ENCODE measurements at places on chromosomes 13 and 19.

DNA sequence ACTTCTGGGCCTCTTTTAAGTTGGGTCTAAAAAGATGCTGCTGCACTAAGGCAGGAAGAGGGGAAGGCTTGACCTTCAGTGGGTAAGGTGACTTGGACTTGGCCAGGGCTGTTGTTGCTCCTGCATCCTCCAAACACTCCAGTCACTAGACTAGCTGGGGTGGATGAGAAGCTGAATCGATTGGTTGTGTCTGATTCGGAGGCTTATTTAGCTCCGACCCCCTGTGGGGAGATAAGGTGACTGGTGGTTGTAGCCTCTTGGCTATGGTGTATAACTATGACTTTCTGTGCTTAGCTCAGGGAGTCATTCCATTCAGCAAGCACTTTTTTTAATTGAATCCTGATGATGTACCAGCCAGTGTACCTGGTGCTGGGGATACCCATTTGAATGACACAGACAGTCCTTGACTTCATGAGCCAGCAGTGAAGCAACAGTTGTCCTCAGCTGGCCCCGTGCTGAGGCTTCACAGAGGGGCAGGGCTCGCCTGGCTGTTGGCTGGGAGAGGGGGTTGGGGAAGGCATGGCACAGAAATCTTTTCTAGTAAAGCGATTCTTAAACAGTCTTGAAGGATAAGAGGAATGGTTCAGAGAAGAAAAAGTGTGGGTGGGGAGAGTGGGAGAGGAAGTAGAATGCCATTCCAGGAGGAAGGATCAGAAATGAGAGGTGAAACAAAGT lies 9.9 kb downstream of the PCDH8 start:
- DNase-seq, result no peak

DNA sequence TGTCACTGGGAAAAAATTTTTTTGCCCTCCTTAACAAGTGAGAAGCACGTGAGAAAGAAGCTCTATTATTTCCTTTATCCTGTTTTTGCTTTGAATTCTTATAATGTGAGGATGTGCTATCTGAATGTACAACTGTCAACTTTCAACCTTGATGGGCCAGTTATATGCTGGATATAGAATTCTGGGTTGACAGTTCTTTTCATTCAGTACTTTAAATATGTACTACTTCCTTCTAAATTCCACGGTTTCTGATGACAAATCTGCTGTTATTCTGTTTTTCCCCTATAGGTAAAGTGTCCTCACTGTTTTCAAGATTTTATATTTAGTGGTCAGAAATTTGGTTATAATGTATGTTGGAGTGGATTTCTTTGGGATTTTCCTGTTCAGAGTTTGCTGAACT lies 29.9 kb downstream of the ZDHHC20 start:
- no peak for DNase-seq

- no peak for DNase-seq
Observed at GRCh38 chr13:97321101-97321500, 99.0 kb downstream of the MBNL2 start.

DNA sequence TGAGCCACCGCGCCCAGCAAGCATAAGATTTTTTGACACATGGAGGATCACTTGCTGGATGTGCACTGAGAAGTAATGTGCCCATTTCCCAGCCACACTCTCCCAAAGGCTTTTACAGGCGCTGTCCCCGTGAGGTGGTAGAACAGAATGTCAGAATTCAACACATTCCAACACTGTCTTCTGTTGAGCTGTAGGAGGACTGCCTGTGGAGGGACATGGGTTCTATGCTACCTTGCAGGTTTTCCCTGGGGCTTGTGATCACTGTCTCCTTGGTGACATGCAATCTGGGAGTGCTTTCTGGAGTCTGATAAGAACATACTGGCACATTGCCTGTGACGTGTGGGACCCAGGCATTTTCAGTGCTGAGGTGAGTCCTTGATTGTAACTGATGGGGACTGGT lies 38.5 kb downstream of the DPRX start:
- no peak for DNase-seq

- DNase-seq, result peak; percentile 50
Observed at GRCh38 chr19:41449079-41449864, 6.3 kb downstream of the ERICH4 start.

DNA sequence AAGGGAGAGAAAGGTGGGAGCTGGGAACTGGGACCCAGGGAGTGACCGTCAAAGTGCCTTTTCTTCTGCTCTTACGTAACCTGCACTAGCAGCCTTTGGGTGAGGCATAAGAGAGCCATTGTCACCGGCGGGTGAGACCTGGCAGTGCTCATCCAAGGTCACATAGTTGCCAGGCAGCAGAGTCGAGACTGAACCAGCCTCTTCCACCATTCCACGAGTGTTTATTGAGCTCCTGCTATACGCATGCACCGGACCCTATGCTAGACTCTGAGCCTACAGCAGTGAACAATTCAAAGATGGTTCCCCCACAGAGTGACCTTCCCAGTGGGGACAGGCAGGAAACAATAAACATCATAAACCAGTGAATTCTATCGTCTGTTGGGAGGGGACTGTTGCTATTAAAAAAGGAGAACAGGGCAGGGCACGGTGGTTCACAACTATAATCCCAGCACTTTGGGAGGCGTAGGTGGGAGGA lies 18.6 kb upstream of the STRN4 start:
- no peak for DNase-seq

- DNase-seq, result no peak
Observed at GRCh38 chr13:75174481-75174880, 307.5 kb downstream of the TBC1D4 start.

DNA sequence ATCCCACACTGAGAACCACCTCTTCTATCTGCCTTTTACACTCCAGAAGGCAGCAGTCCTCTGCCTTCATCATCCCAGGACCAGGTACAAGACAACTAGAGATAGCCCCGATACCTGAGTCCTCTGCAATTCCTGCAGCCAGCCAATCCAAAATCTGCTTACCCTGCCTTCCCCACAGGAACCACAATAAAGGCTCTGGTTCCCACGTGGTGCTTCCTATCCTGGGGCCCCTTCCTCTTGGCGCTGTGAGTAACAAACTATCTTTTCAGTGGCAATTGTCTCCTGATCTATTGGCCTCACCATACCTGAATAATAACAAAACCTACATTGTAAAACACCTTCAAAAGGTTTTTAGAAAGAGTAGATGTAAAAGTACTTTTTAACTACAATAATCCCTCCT lies 63.1 kb downstream of the ZDHHC20 start:
- no peak for DNase-seq

DNA sequence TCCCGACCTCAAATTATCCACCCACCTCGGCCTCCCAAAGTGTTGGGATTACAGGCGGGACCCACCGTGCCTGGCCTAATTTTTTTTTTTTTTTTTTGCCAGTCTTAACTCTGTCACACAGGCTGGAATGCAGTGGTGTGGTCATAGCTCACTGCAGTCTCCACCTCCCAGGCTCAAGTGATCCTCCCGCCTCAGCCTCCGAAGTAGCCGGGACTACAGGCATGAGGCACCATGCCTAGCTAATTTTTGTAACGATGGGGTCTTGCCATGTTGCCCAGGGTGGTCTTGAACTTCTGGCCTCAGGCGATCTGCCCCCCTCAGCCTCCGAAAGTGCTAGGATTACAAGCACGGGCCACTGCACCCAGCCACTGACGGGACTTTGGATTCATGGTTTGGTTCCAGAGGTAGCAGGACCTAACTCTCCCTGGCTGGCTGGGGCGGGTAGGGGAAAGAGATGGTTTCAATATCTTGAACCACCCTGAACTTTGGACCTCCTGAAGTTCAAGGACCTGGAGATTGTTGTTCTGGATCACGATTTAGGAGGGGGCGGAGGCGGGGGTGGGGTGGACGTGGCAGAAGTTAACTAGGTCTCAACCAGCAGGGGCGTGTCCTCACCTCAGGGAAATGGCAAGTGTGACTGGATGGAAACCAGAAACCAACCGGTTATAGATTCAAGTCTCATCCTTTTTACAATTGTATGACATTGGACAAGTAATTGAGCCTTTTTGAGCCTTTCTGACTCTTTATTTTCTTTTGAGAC lies 40.8 kb downstream of the IER2 start:
- no peak for DNase-seq

DNA sequence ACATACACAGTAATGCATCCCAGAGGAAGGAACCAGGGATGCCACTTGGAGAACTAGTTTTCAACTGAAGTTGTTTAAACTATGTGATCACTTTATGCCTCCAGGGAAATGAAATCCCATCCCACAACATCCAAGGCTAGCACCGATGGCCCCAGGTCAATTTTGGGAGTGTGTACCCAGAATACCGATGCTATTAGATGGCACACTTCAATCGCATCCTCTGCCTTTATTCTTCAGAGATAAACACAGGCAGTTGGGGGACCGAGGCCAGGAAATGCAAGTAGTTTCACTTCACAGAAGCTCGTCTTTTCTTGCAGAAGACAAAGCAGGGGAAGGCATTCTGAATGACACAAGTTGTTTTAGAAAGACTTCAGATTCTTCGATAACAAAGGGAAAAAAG lies 13.8 kb downstream of the STK24 start:
- no peak for DNase-seq
